Urinary bladder (tissue), 4 donors: ENCODE measurements at places on chromosomes 7 and 10. TPM values are rescaled to one million over a fixed set of nuclear protein-coding genes. Genes with fewer than 3 reads are reported as not detected.

DNA sequence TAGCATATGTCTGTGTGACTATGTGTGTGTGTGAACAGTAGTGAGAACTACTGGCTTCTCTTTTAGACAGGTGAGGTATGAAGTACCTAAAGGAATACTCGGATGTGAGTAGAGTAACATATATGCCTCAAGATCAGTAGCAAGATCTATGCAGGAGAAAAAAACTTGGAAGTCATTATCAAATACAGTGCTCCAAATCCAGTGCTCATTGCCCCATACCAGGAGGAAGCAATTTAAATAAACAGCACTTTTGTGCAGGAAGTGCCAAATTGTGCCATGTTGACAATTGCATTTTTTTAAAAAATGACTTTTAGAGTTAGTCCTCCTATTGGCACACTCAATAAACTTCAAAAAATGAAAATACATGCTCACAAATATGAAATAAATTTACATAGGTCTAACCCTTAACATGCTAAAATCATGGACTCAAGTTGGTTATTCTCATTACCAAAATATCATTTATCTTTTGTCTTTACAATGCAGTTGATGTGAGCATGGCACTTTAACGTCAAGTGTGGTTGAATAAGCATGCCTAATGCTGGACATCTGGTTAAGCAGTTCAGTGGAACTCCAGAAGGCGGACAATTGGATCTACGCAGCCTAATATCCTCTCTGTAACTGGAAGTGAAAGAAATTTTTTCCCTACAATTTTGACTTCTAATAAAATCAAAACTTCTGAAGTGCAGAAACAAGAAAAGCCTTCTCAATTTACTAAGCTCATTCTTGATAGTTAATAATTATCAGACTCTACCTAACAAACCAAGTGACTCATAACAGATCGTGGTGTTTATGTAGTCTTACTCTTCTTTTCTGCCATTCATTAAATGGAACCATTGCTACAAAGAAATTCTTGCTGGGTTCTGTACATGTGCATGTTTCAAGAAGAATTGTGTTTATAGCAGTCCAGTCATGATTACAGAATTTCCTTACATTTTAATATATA lies 195.2 kb downstream of the MDFIC start:
- DNase-seq, result no peak

DNA sequence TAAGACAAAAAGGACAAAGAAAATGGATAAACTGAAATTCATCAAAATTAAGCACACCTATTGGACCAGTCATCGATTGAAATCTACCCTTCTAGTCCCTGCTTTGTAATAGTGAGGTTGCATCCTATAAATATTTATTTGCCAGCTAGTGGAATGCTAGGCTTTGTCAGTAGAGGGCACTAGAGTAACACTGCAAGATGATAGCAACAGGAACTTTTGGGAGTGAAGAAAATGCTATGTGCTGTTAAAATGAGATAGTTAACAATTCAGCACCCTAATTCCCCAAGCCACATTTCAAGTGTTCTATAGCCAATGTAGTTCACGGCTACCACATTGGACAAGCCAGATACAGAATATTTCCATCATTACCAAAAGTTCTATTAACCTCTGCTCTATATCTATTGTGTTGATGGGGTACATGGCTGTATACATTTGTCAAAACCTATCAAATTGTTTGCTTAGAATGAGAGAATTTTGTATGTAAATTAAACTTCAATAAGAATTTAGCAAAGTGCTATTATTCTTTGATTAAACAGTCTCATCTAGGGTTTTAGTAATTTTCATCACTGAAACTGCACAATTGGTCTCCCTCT lies 69.8 kb downstream of the LSMEM1 start:
- DNase-seq, result no peak

DNA sequence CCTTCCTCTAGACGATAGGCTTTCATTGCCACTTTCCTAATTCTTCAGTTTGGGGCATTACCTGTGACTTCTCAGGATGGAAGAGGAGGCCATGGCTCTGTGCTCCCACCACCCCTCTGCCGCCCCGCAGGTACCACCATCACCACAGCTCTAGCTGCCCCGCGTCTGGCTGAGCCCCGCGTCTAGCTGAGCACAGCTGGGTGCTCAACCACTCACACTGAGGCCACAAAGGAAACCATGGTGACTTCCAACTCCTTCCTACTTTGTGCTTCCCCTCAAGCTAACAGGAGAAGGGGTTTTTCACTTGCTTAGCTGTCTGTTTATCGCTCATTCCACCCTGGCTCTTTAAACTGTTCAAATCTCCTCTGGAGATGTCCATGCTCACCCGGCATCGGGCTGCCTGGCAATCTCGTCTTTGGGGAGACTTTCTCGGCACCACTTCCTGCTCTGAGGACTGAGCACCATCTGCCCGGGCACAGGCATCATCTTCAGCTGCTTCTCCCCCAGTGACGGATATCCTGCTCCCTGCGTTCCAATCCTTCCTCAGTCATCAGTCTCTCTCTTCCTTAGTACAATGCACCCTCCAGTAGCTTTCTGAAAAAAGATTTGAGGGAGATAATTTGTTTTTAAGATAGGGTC lies 59.4 kb downstream of the MAD1L1 start:
- DNase-seq, result no peak

- DNase-seq, result no peak
Observed at GRCh38 chr7:114988755-114989375, 67.0 kb downstream of the MDFIC start.

- no peak for DNase-seq
Observed at GRCh38 chr10:103696411-103697145, 158.8 kb downstream of the SH3PXD2A start.

DNA sequence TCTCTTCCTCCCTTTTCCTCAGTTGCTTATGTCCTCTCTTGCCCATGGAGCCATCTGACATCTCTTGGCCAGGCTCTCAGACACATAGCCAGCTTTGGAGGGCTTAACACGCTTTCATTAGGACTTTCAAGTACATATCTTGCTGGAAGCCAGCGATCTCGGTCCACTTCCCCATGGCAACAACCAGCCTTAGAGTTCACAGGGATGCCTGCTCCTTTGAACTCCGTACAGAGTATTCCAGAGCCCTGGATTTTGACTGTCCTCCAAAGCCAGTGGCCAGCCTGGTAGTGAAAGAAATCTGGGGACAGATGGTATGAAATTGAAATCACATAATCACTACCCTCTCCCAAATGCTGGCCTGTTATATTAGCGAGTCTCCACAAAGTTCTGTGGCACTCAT lies 370.5 kb upstream of the NPVF start:
- no peak for DNase-seq

GRCh38 chr7:74454925-74455288 lies 1.2 kb downstream of the GTF2IRD1 start:
- DNase-seq, result no peak

The TRIM50 gene
- polyA plus RNA-seq, result 0.14 TPM

The SEMA3E gene
- 12.6 TPM for polyA plus RNA-seq

The CHAT gene
- polyA plus RNA-seq, result 0.14 TPM

The GBX1 gene
- polyA plus RNA-seq, result not detected

The BTBD16 gene
- polyA plus RNA-seq, result 10.2 TPM
